Brain (organoid and tissue), 16 donors: ENCODE measurements at places on chromosomes 3 and 15.
A peak's percentile ranks its signal among the peaks of the same experiment; 100 is the strongest.

- DNase-seq: no peak
These were observed 54.0 kb upstream of the UMPS start for GRCh38 chr3:124676236-124676635.

GRCh38 chr3:114739627-114740026, 407.5 kb downstream of the ZBTB20 start:
- no peak for DNase-seq

DNA sequence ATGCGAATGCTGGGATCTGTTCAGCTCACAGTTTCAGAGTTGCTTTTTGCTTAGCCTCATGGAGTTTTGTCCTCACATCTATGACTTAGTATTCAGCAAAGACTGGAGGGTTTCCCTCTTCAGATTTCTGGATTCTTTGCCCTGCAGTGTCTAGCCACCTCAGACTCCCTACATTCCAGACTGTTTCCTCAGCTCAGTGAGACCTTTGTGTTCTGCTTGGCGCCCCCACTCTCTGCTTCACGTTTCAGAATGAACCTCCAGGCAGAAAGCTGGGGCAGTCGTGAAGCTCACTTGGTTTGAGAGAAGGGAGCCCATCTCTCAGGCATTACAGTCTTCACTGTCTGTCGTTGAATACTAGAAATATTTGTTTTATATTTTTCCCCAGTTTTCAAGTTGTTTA, 118.1 kb downstream of the CACNA1D start:
- DNase-seq: no peak

DNA sequence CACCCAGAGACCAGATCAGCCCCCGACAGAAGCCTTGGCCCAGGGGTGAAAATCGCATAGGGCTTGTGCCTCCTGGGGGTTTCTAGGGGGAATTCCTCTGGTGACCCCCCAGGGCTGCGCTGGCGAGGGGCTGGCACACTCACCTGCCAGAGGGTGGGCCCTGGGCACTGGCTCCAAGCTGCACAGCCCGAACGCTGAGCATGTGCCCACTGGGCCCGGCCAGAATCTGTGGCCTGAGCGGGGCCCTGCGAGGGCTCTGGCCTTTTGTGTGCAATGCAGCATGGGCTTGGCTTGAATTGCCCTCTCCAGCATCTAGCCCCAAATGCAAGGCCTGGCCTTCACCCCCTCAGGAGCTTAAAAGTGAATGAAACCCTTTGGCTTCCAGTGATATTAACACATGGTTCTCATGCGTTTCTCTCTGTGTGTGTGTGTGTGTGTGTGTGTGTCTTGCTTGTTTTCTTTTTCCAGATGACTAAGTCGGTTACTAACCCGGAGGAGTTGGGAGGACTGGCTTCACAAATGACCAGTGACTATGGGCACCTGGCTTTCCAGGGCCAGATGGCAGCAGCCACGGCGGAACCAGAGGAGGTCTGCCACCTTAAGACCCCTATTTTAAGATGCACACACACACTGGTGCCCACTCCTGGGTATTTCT, 259.1 kb upstream of the TPM1 start:
- DNase-seq: no peak

DNA sequence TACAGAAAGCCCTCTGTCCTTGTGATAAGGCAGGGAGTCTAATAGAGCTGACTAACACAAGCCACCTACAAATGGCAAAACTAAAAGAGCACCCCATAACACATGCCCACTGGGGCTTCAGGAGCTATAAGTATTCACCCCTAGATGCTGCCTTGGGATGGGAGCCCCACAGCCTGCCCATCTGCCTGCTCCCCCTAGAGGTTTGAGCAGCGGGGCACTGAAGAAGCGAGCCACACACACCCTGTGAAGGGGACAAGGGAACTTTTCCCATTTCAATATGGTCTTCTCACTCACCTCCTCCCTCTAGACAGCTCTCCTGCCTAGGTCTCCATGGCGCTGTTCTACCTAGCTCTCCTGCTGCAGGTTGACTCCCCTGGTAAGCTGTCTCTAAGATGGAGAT, 261.0 kb downstream of the SHQ1 start:
- DNase-seq: no peak

- no peak for DNase-seq
These were observed 125.9 kb downstream of the SST start for GRCh38 chr3:187544326-187544725.

- no peak for DNase-seq
These were observed 213.6 kb downstream of the RBMS3 start for GRCh38 chr3:29494305-29495036.

DNA sequence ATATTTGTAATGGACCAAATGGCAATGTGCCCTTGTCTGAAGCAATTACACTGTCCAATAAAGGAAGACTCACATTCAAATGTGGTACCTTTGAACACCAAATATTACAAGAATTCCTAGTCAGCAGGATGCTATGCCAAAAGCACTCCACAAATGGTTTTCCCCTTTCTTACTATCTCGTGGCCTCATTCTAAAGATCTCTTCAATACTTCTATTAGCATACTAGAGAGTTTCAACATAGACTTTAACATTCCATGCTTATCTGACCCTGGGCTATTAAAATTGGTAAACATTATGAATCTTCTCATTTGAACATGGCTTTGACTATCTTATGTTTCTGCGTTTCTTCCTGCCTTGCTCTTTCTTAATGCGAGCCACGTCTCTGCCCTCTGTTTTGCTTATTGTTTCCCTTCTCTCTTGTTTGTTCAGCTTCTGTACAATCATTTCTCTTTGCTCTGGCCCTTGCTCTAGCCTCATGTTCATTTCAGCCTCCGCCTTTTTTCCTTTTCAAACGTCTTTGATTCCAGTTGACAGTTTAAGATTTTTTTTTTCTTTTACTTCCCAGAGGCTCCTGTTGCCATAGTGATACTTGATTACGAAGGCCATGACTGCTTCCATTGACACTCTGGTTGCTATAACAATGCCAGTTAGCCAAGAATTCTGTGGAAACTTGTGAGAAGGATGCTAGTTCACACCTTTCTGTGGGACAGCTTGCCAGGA, 49.5 kb upstream of the SLC9A9 start:
- peak; percentile 94 for DNase-seq

DNA sequence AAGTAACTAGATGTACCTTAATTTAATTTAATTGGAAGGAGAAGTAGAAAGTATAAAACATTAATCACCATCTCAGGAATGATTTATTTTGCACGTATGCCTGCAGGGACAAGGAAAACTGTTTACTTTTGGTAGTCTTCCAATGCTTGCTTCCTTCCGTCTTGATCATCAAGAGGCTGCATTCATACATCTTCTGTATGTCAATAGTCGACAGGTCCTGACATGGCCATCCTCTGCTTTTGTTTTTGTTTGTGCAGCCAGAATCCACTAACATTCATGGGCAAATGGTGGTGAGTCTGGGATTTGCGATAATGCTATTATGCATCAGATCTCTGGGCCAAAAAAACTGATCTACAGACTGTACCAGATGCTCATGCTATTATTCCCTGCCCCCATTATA, 56.6 kb upstream of the ZPLD1 start:
- DNase-seq: no peak

DNA sequence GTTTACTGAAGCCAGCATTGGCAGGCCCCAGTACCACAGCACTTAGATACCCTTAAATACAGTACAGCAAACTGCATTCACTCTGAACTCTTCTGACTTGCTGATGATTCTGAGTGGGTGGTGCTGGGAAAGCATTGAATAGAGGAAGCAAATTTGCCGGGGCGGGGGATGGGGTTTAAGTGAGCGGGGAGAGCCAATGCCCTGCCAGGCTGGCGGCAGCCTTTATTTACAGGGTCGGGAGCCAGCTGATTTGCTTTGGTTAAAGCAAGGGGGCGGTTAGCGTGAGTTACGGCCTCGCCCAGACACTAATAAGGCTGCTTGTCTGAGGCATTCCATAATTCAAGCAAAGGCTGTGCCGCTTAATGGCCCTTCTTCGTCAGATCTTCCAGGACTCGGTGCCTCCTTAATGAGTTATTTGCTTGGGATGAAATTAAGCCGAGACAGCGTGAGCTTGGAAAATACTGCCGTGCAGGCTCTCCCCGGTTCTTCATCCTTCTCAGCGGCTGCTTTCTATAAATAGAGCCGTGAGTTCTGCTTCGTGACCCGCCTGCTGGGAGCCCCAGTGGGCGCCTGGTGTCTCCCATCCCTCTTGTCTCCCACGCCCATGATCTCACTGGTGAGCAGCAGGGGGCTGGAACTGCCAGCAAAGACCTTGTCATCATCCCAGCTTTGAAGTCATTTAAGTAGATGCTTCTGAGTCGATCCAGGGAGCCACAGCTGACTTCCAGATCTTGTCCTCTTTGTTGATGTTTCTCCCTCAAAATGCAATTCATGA, 25.8 kb downstream of the SPSB4 start:
- DNase-seq: peak; percentile 86

- no peak for DNase-seq
These were observed 26.8 kb downstream of the DUSP7 start for GRCh38 chr3:52029535-52029934.

- DNase-seq: no peak
These were observed 81.7 kb downstream of the SMAD6 start for GRCh38 chr15:66783725-66784124.

DNA sequence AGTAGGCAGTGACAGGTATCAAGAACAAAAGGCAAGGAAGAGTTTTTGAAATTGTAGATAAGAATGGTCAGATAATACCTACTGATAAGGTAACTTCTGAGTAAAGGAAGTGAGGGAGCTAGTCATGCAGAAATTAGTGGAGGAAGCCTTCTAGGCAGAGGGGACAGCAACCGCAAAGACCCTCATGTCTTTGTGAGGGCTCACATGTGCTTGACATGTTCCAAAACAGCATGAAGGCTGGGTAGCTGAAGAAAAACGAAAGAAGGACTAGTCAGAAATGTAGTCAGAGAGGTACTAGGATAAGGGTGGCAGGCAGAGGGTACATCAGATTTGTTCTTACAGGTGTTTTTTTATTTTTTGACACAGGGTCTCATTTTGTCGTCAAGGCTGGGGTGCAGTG, 5.3 kb downstream of the SIN3A start:
- DNase-seq: no peak

DNA sequence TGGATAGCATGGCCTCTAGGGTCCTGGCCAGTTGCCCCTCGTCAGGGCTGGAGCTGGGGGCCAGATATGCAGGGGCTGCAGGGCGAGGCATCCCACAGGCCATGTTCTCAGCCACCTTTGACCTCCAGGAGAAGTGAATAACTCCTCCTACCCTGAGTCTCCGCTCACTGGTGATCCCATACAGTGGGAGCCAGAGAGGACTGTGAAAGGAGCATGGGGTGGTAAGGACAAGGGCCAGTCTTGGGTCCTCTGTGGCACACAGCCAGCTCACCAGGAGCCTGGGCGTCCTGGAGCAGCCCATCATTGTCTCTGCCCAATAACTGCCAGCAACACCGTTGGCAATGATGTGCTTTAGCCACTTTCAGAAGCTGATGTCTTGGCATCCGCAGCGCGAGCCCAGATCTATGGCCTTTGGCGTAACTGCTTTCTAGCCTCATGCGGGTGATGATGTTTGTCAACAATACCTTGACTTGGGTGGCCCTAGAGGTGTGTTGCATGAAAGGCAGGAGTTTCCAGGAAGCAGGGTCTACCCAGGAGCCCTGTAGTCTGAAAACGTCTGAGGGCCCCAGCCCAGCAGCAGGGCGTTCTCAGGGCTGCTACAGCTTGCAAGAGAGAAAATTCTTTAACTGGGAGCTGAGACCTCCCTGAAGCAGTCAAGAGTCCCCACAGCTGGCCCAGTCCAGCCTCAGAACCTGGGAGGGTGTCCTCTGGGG, 61.1 kb upstream of the IQSEC1 start:
- DNase-seq: no peak

GRCh38 chr15:100633763-100634075, 31.3 kb downstream of the ASB7 start:
- no peak for DNase-seq

- DNase-seq: no peak
These were observed 34.5 kb upstream of the CTNNB1 start for GRCh38 chr3:41164777-41165176.

DNA sequence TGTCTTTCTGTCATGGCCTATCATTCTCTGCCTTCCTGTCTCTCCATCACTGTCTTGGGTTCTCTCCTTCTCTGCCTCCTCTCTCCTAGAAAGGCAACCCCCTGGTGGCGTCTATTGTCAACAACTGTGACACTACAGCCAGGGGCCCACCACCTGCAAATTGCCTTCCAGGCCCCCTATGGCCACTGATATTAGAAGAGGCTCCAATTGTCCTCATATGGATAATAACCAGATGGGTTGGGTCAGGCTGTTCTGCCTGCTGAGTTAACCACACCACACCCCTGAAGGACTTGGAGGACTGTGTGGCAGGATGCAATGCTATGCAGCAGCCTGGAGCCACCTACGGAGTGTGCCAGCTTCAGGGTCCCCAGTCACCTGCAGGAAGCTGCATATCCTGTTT, 665.0 kb downstream of the NTRK3 start:
- no peak for DNase-seq

DNA sequence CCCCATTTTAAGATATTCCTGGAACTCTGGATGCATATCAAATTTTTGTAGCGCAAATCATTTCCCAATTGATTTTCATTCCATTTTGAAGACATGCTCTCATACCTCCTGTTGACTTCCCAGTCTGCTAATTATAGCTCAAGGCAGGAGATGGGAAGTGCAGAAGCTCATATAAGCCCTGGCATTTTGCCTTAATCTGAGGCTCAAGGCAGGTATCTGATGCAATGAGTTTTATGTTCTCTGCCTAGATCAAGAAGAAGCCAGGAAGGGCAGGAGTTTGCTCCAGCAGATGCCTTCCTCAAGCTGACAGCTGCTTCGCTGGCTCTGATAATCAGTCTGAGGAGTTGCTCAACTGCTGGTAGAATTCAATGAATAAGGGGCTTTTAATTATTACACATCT, 65.6 kb upstream of the NEDD4 start:
- peak; percentile 18 for DNase-seq

- DNase-seq: no peak
These were observed 842.8 kb downstream of the SI start for GRCh38 chr3:164235289-164236028.

- DNase-seq: no peak
These were observed 150.1 kb upstream of the CCDC54 start for GRCh38 chr3:107227091-107227490.

GRCh38 chr3:71962561-71963240, 177.8 kb upstream of the PROK2 start:
- no peak for DNase-seq

- DNase-seq: no peak
These were observed 19.0 kb upstream of the PARP14 start for GRCh38 chr3:122661633-122662032.

GRCh38 chr3:99286266-99286845, 352.0 kb upstream of the COL8A1 start:
- DNase-seq: no peak

GRCh38 chr3:101050046-101050445, 56.8 kb upstream of the ABI3BP start:
- no peak for DNase-seq

DNA sequence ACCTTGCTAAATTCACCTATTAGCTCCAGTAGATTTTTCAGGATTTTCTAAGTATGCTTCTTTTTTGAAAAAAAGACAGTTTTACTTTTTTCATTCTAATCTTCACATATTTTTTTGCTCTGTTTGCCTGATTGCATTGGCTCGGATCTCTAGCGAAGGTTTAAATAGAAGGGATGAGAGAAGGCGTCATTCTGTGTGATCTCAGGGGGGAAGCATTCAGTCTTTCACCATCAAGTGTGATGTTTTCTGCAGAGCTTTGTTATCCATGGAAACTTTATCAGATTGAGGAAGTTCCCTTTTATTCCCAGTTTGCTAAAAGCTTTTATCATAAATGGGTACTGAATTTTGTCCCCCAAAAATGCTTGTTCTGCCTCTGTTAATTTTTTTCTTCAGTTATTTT, 120.3 kb downstream of the LRRK1 start:
- no peak for DNase-seq
